ENCODE measurements at places on chromosomes 1 and 21.

DNA sequence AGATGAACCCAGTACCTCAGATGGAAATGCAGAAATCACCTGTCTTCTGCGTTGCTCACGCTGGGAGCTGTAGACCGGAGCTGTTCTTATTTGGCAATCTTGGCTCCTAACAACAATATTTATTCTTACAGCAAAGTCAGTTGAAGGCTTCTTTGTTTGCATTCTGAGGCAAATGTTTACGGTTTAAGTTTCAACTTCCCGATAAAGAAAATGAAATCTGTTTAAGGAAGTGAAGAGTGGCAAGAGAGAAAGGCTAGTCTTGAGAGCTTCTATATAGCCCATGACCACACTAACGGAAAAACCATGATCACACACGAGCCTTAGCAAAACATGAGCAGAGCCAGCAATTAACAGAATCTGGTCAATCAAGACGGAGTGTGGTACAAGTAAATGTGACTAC is 122.6 kb upstream of the ZNHIT6 start:
- DNase-seq: no peak

DNA sequence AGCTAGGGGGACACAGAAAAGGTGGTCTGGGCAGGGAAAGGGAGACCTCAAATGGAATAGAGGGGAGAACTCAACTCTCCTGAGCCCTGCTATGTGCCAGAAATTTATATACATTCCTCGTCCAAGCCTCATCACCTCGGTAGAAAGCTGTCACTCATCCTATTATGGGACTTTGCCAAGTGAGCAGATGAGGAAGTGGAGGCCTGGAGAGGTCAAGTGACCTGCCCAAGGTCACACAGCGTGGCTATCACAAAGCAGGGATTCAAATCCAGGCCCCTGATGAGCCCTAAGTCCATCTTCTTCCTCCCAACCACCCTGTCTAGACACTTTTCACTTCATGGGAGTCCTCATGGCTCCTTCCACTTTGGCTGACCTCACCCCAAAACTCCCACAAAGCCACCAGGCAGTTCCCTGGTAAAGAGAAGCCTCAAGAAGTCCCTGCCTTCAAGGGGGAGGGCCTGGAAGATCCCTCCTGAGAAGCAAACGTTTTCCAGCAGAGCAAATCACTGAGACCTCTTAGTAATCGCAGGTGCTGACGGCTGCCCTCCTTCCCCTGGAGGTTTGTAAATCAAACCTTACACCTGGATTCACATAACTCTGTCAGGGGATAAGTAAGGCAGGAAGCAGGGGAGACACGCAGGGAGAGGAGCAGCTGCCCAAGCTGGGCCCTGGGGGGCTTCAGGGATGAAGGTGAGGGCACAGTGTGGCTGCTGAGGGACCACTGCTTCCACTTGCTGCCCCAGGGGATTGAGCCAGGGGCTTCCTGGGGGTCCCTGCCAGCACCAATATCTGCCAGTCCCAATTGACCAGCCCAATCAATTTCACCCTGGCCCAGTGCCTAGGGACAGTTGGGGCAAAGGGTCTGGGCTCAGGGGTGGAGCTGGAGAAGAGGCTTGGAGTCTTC is 351.2 kb downstream of the MATN1 start:
- DNase-seq: no peak

GRCh38 chr1:18936814-18937481 is 19.5 kb downstream of the IFFO2 start:
- no peak for DNase-seq

DNA sequence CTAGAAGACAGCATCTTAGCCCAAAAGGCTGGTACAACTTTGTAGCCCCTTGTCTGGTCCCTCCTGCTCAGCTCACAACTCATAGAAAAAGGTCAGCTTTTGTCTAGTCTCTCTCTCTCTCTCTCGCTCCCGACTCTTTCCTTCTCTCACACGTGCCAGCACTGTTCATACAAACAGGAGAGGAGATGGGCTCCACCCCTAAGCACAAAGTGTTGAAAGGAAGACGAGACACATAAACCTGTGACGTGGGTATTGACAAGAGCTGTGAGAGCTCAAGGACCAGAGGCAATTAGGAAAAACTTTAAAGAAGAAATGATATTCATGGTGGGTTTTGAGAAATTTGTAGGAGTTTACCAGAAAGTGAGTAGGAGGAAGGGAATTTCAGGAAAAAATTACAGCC is 23.6 kb upstream of the KCNC4 start:
- no peak for DNase-seq

DNA sequence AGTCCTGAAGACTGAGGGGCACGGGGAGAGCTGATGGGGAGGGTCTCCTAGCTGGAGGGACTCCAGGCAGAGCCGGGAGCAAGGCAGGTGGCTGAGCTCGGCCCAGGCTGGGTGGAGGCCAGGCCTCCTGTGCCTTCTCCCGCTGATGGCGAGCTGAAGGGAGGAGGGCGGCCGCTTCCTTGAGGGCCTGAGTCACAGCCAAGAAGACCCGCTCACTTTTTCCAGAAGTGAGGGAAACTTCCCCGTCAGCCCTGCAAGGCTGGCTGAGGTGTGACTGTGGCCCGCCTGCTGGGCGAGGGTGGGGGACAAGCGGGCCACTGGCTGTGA is 1.7 kb upstream of the VWA1 start:
- DNase-seq: peak; percentile 47

GRCh38 chr21:37724201-37724600 is 192.1 kb downstream of the KCNJ6 start:
- DNase-seq: no peak

DNA sequence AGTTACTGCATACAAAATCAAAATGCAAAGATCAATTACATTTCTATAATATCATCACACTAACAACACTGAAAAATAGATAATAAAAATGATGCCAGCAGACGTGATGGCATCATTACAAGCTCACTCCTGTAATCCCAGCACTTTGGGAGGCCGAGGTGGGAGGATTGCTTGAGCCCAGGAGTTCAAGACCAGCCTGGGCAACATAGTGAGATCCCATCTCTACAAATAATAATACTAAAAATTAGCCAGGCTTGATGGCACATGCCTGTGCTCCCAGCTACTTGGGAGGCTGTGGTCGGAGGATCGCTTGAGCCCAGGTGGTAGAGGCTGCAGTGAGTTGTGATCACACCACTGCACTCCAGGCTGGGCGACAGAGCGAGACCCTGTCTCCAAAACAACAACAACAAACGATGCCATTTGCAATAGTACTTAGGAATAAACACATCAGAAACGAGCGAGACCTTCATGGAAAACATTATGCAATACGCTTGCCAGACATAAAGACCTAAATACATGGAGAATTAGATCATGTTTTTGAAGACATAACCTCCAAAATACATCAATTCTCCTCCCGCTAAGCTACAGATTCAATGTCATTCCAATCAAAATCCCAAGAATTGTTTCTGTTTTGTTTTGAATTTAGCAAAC is 86.6 kb upstream of the ERRFI1 start:
- DNase-seq: no peak

DNA sequence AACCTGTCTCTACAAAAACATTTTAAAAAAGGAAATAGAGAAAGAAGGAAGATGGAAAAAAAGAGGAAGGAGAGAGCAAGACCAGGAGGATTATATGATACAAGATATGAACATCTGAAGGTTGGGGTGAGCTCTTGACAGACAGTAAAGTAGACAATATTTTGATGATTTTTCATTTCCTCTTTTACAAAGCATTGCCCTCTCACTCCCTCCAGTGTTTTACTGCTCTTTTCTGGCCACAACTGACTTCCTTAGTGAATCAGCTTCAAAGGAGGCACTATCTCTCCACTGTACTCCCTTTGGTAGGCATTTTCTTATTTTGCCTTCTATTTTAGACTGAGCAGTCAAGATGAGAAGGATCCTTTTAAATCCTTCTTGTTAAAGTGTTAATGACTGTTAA is 296.7 kb downstream of the KCTD3 start:
- peak; percentile 16 for DNase-seq

DNA sequence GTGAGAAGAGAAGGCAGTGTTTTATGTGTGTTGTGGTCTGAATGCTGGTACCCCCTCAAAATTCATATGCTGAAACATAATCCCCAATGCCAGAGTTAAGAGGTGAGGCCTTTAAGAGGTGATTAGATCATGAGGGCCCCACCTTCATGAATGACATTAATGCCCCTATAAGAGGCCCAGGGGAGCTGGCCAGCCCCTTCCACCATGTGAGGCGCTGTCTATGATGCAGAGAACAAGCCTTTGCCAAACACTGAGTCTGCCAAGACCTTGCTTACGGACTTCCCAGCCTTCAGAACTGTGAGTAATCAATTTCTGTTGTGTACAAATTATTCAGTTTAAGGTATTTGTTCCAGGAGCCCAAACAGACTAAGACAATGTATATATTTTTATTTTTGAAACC is 20.2 kb downstream of the CAPZB start:
- DNase-seq: no peak

GRCh38 chr1:174995121-174995520 is 4.6 kb upstream of the CACYBP start:
- DNase-seq: no peak

GRCh38 chr1:4851385-4852065 is 197.1 kb downstream of the AJAP1 start:
- DNase-seq: no peak

- no peak for DNase-seq
Measured at GRCh38 chr1:35401049-35401448, 132.5 kb downstream of the ZMYM4 start.

GRCh38 chr1:153474347-153474746 is 13.9 kb upstream of the S100A7 start:
- DNase-seq: no peak

GRCh38 chr1:88063605-88064004 is 620.5 kb upstream of the PKN2 start:
- DNase-seq: no peak

GRCh38 chr21:35925497-35925896 is 134.8 kb downstream of the SETD4 start:
- peak; percentile 51 for DNase-seq

DNA sequence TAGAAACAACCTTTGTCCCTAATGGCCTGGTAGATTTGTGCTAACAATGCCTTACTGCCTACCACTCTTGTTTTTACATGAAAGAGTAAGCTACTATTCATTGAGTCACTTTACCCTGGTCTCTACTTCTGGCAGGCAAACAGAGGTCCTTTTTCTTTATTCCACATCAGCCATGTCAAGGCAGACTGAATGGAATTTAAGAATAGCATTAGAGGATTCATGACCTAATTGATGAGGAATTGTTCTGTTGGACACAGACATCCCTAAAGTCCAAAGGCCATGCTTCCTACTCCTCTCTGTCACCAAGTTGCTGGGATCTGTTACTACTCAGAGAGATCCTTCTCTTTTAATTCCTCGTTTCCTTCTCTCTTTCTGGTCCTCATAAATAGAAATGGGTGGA is 229.1 kb upstream of the ZP4 start:
- no peak for DNase-seq

DNA sequence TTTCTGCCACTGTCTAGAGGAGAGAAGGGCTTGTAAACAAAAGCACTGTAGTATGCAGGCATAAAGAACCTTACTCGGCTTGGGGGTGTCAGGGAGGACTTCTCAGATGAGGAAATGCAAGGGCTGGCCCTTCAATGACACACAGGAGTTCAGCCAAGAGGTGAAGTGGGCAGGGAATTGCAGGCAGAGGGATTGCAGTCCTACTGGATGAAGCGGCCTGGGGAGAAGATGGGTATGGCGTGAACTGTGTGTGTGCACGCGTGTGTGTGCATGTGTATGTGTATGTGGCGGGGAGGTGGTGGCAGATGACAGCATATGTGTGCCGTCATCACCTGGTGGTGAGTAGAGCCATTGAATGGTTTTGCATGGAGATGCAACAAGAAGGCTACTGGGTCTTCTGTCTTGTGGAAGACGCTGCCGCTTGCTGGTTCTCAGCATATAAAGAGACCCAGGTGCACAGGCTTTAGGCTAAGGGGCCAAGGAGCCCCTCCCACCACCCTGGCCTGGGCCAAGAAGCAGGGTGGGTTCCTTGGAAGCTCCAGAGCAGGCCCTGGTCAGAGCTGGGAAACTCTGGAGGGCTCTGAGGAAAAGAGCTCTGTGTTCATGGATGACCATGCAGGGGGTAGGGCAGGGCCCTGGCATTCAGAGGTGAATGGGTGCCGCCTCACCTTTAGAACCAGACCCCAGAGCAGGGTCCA is 4.1 kb upstream of the EPS8L3 start:
- no peak for DNase-seq

- DNase-seq: no peak
Measured at GRCh38 chr1:90768826-90769225, 51.7 kb upstream of the BARHL2 start.

DNA sequence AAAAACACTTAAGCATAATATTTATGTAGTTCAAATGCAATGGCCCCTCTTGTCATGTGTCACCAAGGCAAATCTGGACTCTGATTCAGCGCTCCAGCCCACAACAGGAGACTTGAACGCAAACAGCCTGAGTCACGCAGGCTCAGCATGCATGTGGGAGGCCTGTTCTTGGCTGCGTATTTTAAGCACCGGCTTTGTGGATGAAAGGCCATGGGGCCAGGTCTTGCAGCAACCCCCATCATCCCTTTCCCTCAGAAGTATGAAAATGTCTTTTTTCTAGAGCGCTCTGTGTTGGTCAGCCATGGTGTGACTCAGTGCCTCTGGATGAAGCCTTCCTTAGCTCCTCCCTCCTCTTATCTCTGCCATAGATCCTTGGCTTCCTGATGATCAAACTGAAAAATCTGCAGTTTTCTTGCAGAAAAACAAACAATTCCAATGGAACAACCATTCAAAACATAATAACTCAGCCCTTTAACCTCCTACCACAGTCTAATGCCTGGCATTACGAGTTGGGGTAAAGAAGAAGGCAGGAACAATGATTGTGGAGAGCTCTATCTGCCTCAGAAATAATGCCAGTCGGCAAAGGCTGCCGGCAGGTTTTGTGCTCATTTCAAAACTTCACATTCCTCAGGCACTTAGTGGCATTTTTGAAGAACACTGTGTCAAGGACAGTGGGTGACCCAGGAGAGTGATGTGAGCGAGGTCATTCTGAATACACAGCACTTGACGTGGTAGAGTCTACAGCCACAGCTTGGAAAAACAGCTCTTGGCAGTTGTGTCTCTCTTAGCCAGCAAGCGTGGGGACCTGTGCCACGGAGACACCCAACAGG is 167.5 kb downstream of the CLIC6 start:
- DNase-seq: peak; percentile 96

- peak; percentile 76 for DNase-seq
Measured at GRCh38 chr21:38787461-38788274, 18.1 kb upstream of the ETS2 start.

- peak; percentile 69 for DNase-seq
Measured at GRCh38 chr1:58883888-58884482, 100.1 kb upstream of the JUN start.

DNA sequence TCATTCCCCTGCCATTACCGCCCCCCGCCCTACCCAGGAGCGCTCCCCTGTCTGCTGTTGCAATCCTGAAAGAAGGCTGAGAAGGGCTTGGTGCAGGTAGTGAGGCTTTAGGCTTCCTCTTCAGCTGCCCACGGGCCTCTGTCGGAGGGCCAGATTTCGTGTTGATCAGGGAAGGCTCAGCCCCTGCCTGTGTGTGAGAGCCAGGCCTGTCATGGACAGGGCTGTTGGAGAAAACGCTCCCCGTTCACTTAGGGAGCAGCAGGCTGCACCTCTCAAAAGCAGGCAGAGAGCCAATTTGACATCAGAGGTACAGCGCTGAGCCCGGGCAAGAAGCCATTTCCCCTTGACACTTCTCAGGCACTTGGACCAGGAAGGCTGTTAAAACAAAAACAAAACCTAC is 19.0 kb downstream of the TEX35 start:
- no peak for DNase-seq

Measured in NB4 (cell line).